A549 treated with dexamethasone at 1 μM for 4 hours (cell line): ENCODE measurements at places on chromosomes 1 and 21. TPM values are rescaled to one million over a fixed set of nuclear protein-coding genes. Genes with fewer than 3 reads are reported as not detected.

The TAS1R1 gene
- not detected in 5 replicates for total RNA-seq

The WNT2B gene
- 0.19 to 0.33 TPM (median 0.21 TPM) in 5 replicates for total RNA-seq

The DDI2 gene
- 6.1 to 10.6 TPM (median 8.9 TPM) in 5 replicates for total RNA-seq

The CDKN2C gene
- total RNA-seq, result 10.3 to 12.3 TPM (median 11.8 TPM) in 5 replicates

The KANK4 gene
- 0.27 to 0.46 TPM (median 0.40 TPM) in 5 replicates for total RNA-seq

The LHX8 gene
- 0.71 to 1.1 TPM (median 0.86 TPM) in 5 replicates for total RNA-seq

The FAM131C gene
- 12.6 to 20.3 TPM (median 19.8 TPM) in 5 replicates for total RNA-seq

The LMX1A gene
- 0.05 TPM in 1 of 5 replicates, not detected in the others for total RNA-seq

The DMRTA2 gene
- 0.06 to 0.18 TPM (median 0.09 TPM) in 5 replicates for total RNA-seq

The OVAAL gene
- total RNA-seq, result 0.09 to 0.46 TPM (median 0.18 TPM) in 5 replicates

The CYP4B1 gene
- total RNA-seq, result 0.07 to 0.17 TPM (median 0.12 TPM) in 3 of 5 replicates, not detected in the others

The FNDC10 gene
- total RNA-seq, result 4.8 to 10.5 TPM (median 8.4 TPM) in 5 replicates

The PADI2 gene
- total RNA-seq, result 0.72 to 1.4 TPM (median 1.2 TPM) in 5 replicates

The RXRG gene
- 0.05 to 0.08 TPM (median 0.06 TPM) in 3 of 5 replicates, not detected in the others for total RNA-seq

The S1PR1 gene
- total RNA-seq, result 0.16 to 0.43 TPM (median 0.22 TPM) in 5 replicates

The ANKRD65 gene
- total RNA-seq, result 0.05 TPM in 1 of 5 replicates, not detected in the others

The S100A6 gene
- total RNA-seq, result 2,947 to 3,960 TPM (median 3,059 TPM) in 5 replicates

The LCE1A gene
- not detected in 5 replicates for total RNA-seq

The PAPPA2 gene
- total RNA-seq, result 0.01 to 0.02 TPM (median 0.01 TPM) in 4 of 5 replicates, not detected in the other
